Daoy (cell line): ENCODE measurements at places on chromosomes 5 and 9.
A peak's percentile ranks its signal among the peaks of the same experiment; 100 is the strongest.

GRCh38 chr5:147093138-147093537, 141.7 kb upstream of the STK32A start:
- peak; percentile 8 for DNase-seq

- no peak for DNase-seq
These were observed 98.4 kb downstream of the UNC13B start for GRCh38 chr9:35260186-35260585.

DNA sequence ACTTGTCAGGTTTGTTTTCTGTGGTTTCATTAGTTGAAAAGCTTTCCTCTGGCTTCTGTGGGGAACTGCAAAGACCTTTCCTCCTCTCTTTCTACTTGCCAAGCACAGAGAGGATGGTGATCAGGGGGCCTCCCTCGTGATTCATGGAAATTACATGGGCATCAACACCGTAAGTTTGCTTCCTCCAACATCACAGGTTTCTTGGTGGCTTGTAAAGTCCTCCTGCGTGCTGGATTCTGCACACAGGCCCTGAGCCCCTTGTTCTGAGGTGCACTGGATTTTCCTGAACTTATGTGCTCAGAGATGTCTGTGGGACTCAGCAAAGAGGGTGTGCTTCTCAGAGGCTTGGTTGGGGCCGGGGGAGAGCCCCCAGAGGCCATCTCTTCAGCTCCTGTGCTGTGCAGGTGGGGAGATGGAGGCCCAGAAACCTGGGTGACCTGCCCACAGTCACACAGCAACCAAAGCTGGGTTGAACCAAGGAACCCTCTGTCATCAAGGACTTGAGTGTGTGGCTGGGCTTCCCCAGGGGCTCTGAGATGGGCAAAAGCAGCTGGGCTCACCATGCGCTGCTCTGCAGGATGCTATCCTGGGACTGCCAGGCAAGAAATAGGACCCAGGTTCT, 36.5 kb downstream of the RGS3 start:
- DNase-seq: no peak

GRCh38 chr5:28734396-28734795, 1696.0 kb upstream of the CDH9 start:
- DNase-seq: no peak

DNA sequence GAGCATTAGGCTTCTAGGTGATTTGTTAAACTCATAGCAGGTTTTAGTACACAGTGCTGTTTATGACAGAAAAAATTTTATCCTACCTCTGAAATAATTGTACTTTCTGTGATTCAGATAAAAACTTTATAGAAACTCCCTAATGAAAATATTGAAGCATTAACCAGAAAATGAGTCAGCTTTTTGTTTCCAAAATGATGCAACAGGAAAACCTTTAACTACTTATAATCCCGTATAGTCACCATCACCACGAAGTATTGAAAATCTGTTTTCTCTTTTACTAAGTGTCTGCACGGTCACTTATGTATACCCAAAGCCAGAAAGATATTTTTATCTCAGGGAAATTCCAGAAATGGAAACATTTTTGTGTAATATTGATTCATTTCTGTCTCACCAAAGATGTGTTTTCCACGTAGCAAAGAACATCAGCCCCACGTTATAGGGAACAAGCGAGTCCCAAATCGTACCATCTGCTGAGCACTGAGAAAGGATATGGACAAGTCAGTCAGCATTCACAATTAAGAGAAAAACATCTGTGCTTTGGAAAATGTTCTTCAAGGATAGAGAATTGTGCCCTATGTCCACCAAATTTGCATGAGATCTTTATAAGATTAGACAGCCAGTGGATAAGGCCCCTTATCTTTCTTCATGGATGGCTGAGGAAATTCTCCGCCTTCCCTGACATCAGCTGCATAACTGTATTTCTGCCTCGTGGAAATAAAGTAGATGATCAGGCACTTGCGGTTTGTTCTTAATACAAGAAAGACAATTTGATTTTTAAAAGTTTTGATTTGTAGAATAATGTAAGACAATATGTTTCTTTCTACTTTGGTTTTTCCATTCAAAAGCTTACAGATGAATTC, 41.9 kb downstream of the TNFAIP8 start:
- peak; percentile 33 for DNase-seq

DNA sequence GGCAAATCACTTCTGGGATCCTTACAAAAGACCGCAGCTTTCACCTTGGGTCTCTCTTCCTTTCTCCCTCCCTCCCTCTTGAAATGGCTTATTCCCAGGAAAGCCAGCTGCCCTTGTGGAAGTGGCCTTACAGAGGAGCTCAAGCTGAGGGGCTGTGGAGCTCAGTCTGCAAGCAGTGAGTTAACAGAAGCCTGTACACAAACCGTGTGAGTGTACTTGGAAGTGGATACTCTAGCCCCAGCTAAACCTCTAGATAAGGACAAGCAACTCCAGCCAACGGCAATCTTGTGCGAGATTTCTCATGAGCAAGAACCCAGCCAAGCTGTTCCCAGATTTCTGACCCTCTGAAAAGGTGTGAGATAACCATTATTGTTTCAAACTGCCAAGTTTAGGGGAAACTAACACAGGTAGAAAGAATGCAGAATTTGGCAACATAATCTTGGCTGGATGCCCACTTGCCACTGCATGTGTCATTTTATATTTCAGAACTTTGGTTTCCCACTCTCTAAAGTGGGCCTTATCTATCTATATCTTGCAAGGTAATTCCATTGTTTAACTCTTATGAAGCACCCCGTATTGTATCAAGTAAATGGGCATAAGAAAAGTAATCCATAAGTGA, 85.6 kb downstream of the CDH18 start:
- peak; percentile 7 for DNase-seq

DNA sequence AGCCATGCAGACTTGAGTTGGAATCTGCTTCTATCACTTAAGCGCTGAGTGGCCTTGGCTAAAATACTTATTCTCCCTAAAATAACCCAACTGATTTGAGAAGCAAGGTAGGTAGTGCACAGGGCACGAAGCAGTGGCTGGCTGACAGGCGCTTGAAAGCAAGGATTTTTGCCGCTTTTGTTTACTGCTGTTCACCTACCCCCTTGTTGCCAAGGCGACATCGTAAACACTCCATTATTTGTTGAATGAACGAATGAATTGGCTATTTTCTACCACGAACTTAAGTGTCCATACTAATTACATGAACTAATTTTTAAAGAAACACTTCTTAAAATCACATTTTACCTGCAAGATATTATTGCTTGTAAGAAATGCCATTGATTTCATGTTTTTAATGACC, 98.0 kb downstream of the ANKH start:
- DNase-seq: no peak

DNA sequence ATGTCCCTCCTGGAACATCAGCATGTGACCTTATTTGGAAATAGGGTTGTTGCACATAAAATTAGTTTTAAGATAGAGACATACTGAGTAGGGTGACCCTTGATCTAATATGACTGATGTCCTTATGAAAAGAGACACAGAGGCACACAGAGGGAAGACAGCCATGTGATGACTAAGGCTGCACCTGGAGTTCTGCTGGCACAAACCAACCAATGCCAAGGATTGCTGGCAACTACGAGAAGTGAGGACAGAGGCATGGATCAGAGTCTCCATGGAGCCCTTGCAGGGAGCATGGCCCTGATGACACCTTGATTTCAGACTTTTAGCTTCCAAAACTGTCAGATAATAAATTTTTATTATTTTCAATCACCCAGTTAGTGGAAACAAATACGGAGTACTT, 101.9 kb downstream of the FBXL7 start:
- DNase-seq: no peak
